ENCODE measurements at places on chromosomes 3 and 15.

DNA sequence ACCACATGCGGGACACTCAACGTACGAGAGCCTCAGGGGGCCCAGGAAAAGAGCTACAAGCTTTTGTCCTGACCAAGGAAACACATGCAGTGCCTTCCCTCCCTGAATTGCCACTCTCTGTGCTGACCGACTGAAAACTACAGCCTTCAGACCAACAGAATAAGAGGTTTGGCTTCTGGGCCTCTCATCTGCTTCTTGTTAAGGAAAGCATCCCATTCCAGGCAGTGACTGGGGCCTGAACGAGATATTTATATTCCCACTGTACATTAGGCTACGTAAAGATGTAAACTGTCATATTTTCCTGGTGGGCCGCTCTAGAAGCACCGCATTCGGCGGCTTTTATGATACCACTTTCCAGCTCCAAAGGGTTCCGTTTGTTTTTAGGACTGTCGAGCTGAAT is 208.9 kb upstream of the TPM1 start:
- no peak overlapping the region for H3K4me3 ChIP-seq
- no peaks in the 10 kb centered on the region for H3K36me3 ChIP-seq

- peaks cover 11% of the 10 kb centered on the region for H3K27me3 ChIP-seq
- H3K4me1 ChIP-seq = no peaks in the 10 kb centered on the region
- no peak overlapping the region for H3K4me3 ChIP-seq
- no peak overlapping the region for H3K27ac ChIP-seq
- DNase-seq = peak; percentile 59
Measured at GRCh38 chr15:40239693-40240618, 1.1 kb downstream of the PAK6 start.

DNA sequence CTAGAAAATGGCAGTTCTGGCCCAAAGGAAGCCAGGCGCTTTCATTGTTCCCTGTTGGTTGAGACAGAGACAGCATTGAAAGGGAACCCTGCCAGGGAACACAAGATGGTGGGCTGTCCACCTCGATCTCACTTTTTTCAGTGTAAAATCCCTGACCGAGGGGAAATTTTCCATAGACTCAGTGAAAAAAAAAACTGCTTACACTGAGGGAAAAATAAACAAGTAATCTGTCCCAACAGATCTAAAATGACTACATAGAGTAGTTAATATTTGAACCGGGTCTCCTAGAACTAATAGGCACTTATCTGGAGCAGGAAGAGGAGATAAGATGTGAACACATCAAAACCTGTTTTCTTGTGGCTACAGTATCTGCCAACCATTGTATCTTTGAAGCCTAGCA is 763.4 kb upstream of the GOLIM4 start:
- H3K27me3 ChIP-seq = no peaks in the 10 kb centered on the region
- no peak overlapping the region for H3K4me3 ChIP-seq

- no peak for DNase-seq
- H3K4me1 ChIP-seq = no peaks in the 10 kb centered on the region
- no peaks in the 10 kb centered on the region for H3K36me3 ChIP-seq
- no peak overlapping the region for H3K4me3 ChIP-seq
- H3K27ac ChIP-seq = no peak overlapping the region
- no peaks in the 10 kb centered on the region for H3K27me3 ChIP-seq
Measured at GRCh38 chr15:31497838-31498237, 171.2 kb downstream of the KLF13 start.

- peak overlapping the region; percentile 86 for H3K27ac ChIP-seq
- peaks cover 26% of the 10 kb centered on the region for H3K4me1 ChIP-seq
- no peaks in the 10 kb centered on the region for H3K36me3 ChIP-seq
Measured at GRCh38 chr3:8441969-8442559, 59.6 kb upstream of the LMCD1 start.

DNA sequence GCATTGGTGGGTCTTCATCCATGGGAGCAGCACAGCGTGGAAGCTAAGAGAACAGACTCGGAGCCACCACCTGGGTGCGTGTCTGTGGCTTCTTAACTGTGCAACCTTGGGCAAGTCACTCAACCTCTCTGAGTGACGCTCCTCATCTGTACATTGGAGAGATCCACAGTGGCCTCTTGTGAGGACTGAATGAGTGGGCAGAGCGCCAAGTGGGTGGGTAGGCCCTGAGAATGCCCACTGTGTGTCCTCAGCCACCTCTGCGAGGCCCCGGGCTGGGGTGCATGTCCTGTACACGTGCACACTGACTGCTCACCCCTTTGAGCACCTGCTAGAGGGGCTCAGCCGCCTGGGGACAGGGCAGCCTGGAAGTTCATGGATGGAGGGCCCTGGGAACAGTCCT is 99.6 kb upstream of the PRR23E start:
- no peaks in the 10 kb centered on the region for H3K27me3 ChIP-seq
- peak; percentile 57 for DNase-seq
- no peak overlapping the region for H3K4me3 ChIP-seq
